Umbilical cord (tissue), 2 donors: ENCODE measurements at places on chromosomes 7 and 10. TPM values are rescaled to one million over a fixed set of nuclear protein-coding genes. Genes with fewer than 3 reads are reported as not detected.

- no peak for DNase-seq
These were observed 208.9 kb downstream of the TAX1BP1 start for GRCh38 chr7:27948861-27949260.

DNA sequence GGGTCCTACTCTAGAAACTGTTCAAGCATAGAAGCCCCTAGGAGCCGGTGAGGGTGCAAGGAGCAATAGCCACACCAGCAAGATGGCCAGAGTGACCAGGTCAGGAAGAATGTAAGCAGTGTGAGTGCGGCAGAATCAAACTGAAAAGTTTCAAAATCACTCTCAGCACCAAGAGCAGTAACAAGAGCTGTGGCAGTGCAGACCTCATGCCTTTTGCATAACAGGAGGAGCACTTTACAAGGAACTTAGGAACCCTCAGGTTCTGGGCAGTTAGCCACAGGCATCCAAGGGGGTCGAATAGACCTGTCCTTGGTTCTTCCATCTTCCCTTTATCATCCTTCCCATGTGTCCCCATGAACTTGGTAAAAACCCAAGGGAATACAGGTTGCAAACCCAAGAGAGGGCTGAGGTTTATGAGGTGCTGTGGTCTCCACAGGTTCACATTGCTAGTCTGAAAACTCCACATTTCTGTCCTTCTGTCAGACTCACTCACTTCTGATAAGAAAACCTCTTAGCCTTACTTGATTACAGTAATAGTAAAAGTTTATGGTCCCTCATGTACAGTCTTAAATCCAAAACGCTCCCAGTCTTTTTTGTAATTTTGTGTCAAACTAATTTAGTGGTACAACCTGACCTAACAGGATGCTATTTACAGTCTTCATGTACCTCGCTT is 78.4 kb downstream of the PON1 start:
- no peak for DNase-seq

Gene VSTM2A
- total RNA-seq: 10.8 TPM

Gene AKR1C4
- total RNA-seq: not detected

DNA sequence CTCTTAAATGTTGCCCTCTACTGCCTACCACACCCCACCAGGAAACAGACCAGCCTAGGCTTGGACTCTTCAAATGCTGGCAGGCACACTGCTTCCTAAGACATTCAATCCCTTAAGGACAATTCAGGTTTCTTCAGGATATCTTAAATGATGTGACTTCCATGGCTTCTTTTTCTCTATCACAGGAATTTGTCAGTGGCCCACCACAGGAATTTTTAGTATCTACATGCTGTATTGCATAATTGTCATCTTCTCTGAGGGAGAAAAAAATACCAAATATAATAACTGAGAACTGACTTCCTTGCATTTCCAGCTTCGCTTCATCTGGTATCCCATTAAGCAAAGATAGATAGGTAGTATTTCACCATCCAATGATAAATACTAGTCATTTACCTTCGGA is 129.3 kb downstream of the WNT2 start:
- DNase-seq: no peak

GRCh38 chr10:118720685-118721538 is 33.9 kb downstream of the CACUL1 start:
- peak; percentile 68 for DNase-seq

- no peak for DNase-seq
These were observed 111.6 kb downstream of the ADCY1 start for GRCh38 chr7:45685619-45686240.

GRCh38 chr10:102620591-102621442 is 23.5 kb upstream of the TRIM8 start:
- DNase-seq: no peak

Gene NEBL
- 30.6 TPM for total RNA-seq

GRCh38 chr10:16996530-16996964 is 133.1 kb downstream of the CUBN start:
- DNase-seq: peak; percentile 61

DNA sequence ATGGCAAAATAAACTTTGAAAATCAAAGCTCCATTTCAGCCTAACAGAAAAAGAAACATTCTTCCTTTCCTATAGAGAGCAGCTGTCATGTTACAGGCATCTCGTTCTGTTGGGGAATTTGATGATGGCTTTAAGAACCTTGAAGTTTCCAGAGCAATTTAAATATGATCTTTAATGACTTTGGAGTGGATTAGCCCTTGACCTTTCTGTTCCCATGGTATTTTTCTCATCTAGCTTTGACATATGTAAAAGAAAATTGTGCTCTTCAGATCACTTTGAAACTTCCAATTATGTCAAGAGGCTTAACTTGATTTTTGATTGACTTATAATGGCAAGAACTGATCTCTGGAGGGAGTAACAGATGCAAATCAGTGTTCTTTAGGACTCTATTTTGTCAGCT is 157.6 kb upstream of the SEMA3E start:
- DNase-seq: no peak

DNA sequence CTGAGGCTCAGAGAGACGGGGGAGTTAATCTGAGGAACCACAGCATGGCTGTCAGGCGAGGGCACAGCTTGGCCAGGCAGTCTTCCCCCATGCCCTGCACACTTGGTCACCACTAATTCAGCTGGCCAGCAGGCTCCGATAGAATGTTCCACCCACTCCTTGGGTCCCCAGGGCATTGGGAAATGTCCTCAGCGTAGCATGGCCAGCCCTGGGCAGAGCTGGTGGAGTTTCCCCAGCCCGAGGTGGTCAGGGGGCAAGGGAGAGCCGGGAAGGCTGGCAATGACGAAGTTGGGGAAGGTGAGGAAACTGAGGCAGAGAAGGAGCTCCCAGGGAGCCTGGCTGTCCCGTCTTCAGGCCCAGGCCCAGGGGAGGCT is 12.1 kb upstream of the GRIFIN start:
- no peak for DNase-seq

- DNase-seq: peak; percentile 20
These were observed 316.4 kb downstream of the PTEN start for GRCh38 chr10:88179831-88180230.

DNA sequence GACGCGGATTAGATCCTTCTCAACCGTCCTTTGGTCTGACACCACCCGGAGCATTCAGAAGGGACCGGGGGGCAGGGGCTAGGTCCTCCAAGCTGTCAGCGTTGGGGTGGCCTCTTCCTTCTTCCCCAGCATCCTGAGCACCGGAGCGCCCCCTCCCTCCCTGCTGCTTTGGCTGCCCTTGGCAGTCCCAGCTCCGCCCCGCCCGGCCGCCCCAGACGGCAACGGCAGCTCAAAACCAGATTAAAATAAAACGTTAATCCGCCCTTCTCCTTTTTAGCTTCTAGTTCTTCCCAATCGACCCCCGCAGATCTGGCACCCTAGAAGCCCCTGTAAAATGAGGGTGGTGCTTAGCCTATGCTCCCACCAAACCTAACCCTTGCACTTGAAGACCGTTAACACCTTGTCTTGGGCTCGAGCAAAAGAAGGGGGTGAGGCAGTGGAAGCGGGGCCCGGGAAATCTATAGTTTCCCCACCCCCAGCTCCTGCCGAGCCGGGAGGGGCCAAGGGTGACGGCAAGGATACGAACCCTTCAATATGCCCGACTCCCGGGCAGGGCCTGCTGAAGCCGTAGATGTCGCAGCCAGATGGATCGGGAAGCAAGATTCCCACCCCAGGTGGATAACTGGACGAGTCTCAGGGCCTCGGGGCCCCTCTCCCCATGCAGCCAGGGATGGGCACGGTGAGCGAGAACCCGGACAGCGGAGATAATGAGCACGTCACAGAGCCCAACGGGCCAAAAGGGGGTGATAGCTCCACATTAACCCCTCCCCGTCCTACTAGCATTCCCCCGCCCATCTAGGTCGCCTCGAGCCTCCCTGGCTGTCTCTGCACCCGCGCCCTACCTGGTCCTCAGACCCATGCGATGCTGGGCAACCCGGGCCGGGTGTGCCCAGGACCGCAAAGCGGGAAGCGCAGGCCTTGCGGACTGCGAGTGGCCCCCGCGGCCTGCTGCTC is 169.7 kb downstream of the NRF1 start:
- no peak for DNase-seq

GRCh38 chr10:120012131-120012400 is 119.5 kb downstream of the SEC23IP start:
- DNase-seq: no peak

Gene FOXL3
- total RNA-seq: not detected

DNA sequence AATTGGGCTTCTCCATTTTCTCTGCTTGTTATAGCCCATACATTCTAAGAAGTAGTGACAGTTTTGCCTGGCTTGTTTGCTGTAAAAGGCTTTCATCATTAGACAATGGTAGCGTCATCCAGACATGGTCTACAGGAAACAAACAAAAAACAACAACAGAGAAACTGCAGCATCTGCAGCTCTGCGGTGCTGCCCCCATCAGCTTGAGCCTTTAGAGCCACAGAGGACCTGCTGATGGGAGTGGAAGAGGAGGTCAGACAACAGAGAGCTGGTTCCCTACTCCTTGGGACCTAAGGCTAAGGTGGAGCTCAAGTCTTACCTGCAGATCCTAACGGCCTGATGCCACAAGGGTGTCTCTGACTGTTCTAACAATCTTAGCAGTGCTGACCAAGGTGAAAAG is 3.1 kb downstream of the INA start:
- no peak for DNase-seq

Gene TMEM273
- total RNA-seq: 1.4 TPM

Gene SFTPD
- not detected for total RNA-seq

DNA sequence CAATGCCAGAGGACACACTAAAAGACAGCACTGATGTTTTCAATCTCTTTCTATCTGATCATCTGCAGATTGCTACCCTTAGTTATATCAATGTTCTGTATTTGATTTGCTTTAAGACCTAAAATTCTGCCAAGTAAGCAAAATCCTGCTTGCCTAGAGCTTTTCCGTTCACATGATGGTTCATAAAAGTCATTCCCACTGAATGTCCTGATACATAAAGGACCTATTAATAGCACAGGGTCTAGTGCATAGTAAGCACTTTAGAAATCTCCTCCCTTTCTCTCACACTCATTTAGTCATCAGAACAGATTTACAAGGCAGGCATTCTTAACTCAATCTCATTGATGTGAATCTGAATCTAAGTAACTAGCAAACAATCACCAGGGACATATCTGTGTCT is 68.8 kb downstream of the PCGF5 start:
- DNase-seq: peak; percentile 26

Gene FIS1
- 179 TPM for total RNA-seq

DNA sequence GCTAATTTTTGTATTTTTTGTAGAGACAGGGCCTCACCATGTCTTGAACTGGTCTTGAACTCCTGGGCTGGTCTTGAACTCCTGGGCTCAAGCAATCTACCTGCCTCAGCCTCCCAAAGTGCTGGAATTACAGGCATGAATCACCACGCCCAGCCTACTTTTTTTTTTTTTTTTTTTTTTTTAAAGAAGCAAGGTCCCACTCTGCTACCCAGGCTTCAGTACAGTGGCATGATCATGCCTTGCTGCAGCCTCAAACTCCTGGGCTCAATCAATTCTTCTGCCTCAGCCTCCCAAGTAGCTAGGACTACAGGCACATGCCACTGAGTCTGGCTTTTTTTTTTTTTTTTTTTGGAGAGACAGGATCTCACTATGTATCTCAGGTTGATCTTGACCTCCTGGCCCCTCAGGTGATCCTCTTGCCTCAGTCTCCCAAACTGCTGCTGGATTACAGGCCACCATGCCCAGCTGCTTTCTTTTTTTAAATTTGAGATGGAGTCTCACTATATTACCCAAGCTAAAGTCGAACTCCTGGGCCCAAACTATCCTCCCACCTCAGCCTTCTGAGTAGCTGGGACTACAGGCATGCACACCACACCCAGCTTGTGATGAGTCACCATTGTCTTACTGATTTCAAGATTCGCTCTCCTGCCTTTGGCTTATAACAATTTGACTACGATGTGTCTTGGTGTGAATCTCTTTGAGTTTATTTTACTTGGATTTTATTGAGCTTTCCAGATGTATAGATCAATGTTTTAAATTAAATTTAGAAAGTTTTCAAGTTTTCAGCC is 9.0 kb downstream of the RPEL1 start:
- no peak for DNase-seq

DNA sequence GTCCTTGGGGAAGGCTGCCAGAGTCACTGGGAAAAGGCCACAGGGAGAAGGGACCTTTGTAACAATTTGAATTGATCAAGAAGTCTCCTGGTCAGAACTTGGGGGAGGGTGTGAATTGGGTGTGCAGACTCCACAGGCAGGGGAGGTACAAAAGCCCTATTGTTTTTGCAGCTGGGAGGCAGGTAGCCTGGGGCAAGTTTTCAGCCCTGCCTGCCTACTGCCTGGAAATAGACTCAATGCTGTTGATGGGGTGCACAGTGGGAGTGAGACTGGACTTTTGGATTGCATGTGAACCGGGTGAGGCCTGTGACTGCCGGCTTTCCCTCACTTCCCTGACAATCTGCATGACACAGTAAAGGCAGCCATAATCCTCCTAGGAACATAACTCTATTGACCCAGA is 947.0 kb downstream of the REEP3 start:
- DNase-seq: no peak

Gene VAX1
- 0.96 TPM for total RNA-seq

- DNase-seq: no peak
These were observed 41.8 kb upstream of the LRGUK start for GRCh38 chr7:134085311-134085710.

GRCh38 chr7:123230147-123230546 is 30.4 kb upstream of the SLC13A1 start:
- no peak for DNase-seq

GRCh38 chr10:129893104-129894089 is 70.7 kb downstream of the EBF3 start:
- no peak for DNase-seq

- DNase-seq: no peak
These were observed 411.8 kb upstream of the FOXK1 start for GRCh38 chr7:4270268-4270667.

GRCh38 chr7:87599336-87599735 is 1.3 kb downstream of the ABCB1 start:
- DNase-seq: no peak
